ENCODE measurements at places on chromosomes 5 and 9.
A peak's percentile ranks its signal among the peaks of the same experiment; 100 is the strongest.

DNA sequence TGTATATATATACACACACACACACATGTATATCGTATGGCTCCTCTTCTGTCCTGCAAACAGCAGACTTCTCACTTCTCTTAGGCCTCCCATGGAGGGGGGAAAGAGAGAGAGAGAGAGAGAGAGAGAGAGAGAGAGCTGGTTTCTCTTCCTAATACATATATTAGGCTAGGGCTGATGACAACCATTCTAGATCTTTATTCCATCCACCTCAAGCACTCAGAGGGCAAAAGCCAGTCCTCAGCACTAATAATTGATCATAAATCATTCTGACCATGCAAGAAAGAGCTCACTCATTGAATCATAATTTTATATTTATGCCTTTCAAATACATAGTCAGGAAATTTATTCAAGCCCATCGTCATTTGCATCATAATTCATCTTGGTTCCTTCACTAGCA is 47.0 kb downstream of the CFAP90 start:
- no peak for DNase-seq

- no peak for DNase-seq
Observed at GRCh38 chr5:66830636-66831035, 234.4 kb downstream of the MAST4 start.

- DNase-seq = no peak
Observed at GRCh38 chr9:86757382-86757720, 190.0 kb downstream of the GAS1 start.

- no peak for DNase-seq
Observed at GRCh38 chr9:14524873-14525515, 168.2 kb downstream of the ZDHHC21 start.

DNA sequence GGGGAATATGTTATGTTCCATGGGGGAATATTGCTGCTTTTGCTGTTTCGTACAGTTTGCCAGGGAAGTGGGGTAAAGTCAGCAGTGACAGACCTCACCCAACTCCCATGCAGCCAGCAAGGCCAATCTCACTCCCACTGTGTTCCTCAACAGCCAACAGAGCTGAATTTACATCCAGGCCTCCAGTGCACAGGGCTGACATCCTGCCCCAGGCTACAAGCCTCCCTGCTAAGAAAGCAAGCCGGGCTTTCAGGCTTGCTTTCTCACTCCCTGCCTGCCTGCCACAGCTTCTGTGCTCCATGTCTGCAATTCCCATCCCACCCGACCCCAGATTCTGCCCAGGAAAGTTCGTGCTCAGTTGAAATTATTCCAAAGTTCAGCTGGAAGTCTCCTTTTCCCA is 25.5 kb upstream of the SNCAIP start:
- DNase-seq = peak; percentile 54

- DNase-seq = no peak
Observed at GRCh38 chr9:12794101-12794799, 19.4 kb downstream of the LURAP1L start.

DNA sequence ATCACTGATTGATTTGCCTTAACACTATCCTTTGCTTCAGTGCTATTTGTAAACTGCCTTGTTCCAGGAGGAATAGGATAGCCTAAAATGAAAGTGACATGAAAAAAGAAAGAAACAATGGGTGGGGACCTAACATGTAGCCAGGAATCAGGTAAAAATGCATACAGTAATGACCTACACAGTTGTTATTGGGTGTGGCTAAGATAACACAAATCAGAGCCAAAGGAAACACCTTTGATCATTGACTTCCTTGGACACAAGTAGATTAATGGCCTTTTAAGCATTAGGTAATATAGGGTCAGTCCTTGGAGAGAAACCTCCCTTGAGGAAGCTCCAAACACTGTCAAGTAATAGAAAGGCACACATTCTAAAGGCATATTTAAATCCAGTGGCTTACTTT is 220.4 kb downstream of the TRPM3 start:
- DNase-seq = no peak

GRCh38 chr5:100406640-100407039 is 128.5 kb upstream of the FAM174A start:
- DNase-seq = no peak

- DNase-seq = peak; percentile 92
Observed at GRCh38 chr9:8863886-8864544, 1064.4 kb upstream of the DMAC1 start.

- peak; percentile 73 for DNase-seq
Observed at GRCh38 chr5:159833088-159833487, 83.2 kb upstream of the ADRA1B start.

DNA sequence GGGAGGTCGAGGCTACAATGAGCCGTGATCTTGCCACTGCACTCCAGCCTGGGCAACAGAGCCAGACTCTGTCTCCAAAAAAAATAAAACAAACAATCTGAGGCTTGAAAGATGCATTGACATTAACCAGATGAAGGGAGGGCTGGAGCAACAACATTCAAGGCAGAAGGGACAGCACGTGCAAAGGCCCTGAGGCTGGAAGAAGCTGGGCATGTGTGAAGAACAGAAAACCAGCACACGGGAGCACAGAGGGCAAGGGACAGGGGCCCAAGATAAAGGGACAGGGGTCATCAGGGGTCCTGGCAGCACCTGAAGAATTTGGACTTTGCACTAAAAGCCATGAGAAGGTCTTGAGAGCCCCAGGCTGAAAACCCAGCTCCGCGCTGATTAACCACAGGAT is 3.3 kb downstream of the PTGES start:
- no peak for DNase-seq

DNA sequence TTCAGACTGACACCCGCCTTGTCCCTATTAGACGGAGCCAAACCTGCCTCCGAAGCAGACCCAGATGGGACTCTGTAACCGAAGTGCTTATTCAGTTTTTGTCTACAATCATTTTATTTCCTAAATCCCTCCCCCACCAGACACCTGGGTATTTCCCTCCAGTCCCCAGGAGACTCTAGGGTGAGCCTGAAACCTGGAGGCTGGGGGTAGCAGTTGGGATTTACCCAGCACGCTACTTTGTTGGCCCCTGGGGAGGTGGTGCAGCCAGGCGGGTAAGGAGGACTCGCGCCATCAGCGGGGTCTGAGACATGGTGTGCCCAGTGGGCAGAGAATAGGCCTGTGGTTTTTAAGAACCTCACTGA is 1.3 kb upstream of the LHX2 start:
- DNase-seq = no peak

DNA sequence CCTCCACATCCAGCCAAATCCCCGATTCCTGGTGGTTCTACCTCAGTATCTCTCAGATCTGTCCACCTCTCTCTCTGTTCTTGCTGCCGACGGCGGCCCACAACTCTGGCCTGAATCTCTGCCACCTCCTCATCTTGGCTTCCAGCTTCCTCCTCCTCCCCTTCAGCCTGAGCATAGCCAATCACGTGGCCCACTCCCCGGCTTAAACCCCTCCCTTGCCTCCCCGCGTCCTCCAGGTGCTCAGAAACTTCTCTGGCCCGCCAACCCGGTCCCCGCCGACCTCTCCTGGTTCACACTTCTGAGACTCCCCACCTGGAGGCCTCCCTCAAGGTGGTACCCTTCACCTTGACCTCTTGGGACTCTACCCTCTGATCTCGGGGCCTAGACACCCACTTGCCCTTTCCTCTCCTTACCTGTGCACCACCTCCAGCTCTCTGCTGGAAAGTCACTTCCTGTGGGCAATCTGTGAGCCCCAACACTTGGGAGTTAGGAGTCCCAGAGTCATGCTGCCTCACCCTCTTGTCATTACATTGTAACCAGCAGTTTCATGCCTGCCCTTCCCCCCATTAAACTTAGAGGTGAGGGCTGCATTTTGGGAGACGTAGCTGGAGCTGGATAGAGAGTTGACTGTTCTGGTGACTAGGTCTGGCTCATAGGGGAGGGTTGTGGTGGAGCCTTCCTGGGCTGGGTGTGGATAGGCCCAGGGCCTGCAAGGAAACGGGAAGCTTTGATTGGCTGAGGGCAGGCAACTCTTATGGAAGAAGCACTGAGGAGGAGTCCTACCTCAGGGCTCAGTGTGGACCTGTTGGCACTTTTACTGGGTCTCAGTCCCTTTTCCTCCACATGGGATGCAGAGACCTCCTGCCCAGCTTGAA is 4.5 kb upstream of the SET start:
- DNase-seq = peak; percentile 96

DNA sequence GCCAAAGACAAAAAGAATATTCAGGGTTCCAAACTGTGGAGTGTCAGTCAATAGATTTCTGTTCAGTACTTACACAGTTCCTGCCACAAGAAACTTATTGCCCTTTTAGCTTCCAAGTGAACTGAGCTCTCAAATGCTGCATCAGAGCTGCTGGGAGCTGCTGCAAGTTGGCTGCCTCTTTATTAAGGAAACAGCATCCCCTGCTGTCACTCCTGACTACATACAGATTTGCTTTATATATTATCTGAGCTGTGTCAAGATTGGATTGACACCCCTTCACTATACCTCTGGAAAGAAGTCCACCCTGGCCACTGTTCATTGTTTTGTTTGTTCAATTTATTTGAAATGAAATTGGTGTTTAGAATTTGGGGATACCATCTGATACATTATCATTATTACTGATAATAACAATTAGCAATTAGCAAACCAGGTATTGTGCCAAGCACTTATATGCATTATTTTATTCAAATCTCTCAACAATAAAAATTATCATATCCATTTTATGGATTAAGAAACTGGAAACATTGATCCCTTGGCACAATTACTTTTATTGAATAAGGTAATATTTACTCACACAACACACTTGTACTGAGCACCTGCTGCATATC is 16.4 kb upstream of the C5orf58 start:
- DNase-seq = peak; percentile 75

GRCh38 chr5:121967187-121967586 is 5.4 kb downstream of the SRFBP1 start:
- no peak for DNase-seq

DNA sequence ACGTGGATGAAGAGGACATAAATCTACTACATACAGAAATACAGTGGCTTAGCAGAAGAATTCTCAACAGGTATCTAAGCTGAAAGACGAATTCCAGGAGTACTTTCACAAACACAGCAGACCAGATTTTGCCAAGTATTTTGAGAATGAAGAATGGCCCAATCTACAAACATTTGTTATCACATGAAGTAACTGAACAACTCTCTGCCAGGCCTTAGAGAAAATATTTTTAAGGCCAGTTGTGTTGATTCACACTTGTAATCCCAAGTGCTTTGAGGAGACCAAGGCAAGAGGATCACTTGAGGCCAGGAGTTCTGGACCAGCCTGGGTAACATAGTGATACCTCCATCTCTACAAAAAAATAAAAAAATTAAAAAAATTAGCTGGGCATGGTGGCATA is 14.3 kb downstream of the AGTPBP1 start:
- DNase-seq = peak; percentile 13

DNA sequence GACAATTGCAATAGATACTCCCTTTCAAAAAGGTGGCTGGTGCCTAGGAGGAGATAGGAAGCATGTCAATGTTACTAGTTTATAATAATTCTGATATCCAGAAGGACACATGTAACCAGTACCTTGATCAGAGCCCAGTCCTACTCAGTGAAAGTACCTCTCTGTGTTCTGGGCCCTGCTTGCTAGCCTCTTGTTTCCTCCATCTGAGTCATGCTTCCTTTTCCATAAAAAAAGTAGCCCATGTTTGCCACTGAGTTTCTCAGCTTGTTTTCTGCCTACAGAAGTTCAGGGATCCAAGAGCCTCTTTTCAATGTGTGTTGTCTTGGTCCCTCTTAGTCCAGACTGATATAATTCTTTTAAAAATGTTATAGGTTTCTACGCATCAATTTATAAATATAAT is 149.0 kb downstream of the SSBP2 start:
- DNase-seq = peak; percentile 10

- DNase-seq = no peak
Observed at GRCh38 chr9:5188060-5188984, 2.9 kb upstream of the INSL6 start.

GRCh38 chr5:87762631-87763030 is 349.9 kb upstream of the CCNH start:
- no peak for DNase-seq

DNA sequence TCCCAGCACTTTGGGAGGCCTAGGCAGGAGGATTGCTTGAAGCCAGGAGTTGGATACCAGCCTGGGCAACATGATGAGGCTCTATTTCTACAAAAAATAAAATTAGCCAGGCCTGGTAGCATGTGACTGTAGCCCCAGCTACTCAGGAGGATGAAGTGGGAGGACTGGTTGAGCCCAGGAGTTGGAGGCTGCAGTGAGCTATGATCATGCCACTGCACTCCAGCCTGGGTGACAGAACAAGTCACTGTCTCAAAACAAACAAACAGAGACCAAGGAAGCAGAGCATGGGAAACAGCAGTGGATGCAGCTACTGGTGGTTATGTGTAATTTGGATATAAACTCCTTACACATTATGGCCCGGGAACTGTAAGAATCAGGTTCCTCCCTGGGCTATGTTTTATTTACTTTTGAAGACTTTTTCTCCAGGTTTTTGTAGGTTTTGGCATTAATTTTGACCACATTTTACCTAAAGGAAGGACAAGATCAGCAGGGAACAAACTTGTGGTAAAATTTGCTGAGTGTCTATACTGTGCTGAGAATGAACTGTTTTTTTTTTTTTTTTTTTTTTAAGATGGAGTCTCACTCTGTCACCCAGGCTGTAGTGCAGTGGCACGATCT is 8.3 kb downstream of the KIF2A start:
- DNase-seq = no peak

- no peak for DNase-seq
Observed at GRCh38 chr9:71774920-71775319, 6.6 kb upstream of the CEMIP2 start.

DNA sequence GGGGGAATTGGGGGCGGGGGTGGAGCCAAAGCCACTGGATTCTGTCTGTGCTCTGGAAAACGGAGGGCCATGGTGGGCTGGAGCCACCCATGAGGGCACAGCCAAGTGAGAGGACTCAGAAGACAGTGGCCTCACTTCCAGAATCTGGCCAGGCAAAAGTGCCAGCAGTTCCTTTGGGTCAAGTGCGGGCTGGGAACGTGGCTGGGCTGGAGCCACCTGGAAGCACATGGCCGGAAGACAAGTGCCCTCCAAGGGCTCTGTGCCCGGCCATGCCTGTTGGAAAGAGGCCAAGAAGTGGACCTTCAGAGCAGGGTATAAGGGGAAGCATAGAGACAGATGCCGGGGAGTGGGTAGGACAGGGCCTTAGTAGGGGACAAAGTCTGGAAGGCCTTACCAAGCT is 11.7 kb upstream of the SH3PXD2B start:
- no peak for DNase-seq

DNA sequence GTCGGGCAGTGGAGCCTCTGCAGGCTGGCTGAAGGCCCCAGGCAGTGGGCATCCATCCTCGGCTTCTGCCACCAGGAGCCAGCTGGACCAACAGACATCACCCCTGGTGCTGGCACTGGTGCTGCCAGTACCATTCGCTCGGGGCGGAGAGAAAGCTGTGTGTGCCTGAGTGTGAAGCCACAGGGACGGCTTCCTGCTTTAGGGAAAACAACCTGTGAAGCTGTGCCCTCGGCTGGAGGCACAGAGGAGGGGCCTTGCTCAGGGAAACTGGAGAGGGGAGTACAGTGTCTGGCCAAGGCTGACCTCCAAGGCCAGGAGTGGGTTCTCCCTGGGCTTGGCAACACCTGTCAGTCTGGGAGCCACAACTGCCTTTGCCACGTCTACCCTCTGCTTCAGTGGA is 38.3 kb downstream of the NEK6 start:
- no peak for DNase-seq

- DNase-seq = no peak
Observed at GRCh38 chr5:79567926-79568549, 44.2 kb upstream of the TENT2 start.

GRCh38 chr5:67095346-67096171 is 101.0 kb downstream of the CD180 start:
- DNase-seq = peak; percentile 38

- no peak for DNase-seq
Observed at GRCh38 chr9:19998823-19999455, 210.1 kb upstream of the SLC24A2 start.

Data from mesendoderm (in vitro differentiated cells).